ENCODE measurements at places on chromosomes 1 and 21. TPM values are rescaled to one million over a fixed set of nuclear protein-coding genes. Genes with fewer than 3 reads are reported as not detected.

The TMEM61 gene
- total RNA-seq: 1.4 TPM

GRCh38 chr1:187878883-187879282 is 1050.1 kb downstream of the PLA2G4A start:
- no peak for DNase-seq

GRCh38 chr1:73144311-73144710 is 862.0 kb upstream of the NEGR1 start:
- no peak for DNase-seq

DNA sequence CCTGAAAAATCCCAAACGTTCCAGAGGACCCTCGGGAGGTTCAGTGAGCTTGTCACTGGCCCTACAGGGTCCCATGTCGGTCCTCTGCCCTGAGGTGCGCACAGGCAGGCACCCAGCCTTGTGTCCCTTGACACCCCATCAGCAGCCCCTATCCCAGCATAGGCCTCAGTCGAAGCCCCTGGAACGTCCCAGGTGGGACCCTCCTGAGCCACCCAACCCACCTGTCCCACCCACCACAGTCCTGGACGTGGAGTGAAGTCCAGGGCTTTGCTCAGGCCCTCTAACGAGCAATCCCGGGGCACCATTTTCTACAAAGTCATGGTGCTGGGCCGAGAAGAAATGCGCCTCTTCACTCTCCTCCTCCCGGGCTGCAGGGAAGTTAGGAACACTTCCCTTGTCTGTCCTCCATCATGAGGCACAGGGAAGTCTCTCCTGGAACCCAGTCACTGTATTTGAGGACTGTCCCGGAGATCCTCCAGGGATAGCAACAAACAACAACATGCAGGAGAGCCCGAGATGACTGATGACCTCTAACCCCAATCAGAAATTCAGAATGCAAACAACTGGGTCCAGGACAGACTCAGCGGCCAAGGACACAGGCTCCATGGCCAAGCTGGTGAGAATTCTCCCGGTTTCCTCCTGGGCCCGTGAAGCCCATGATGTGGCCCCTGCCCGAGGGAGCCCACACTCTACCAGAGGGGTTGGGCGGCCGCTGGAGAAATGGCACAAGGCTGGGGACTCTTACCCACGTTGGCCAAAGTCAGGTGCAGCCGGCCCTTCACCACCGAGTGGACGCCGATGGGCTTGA is 105.5 kb downstream of the NPHP4 start:
- no peak for DNase-seq

GRCh38 chr1:92944901-92945747 is 16.1 kb downstream of the DIPK1A start:
- DNase-seq: no peak

GRCh38 chr1:7404046-7404742 is 366.9 kb upstream of the VAMP3 start:
- DNase-seq: no peak

The RPE65 gene
- not detected for total RNA-seq

- no peak for DNase-seq
These were observed 39.1 kb downstream of the RPS6KC1 start for GRCh38 chr1:213089924-213090677.

The PADI4 gene
- total RNA-seq: not detected

The ADAMTS5 gene
- not detected for total RNA-seq

The IFI44 gene
- total RNA-seq: 78.8 TPM

- DNase-seq: peak; percentile 40
These were observed 255.9 kb downstream of the HHAT start for GRCh38 chr1:210584439-210585113.

GRCh38 chr21:32253215-32253641 is 25.6 kb downstream of the MIS18A start:
- DNase-seq: no peak

DNA sequence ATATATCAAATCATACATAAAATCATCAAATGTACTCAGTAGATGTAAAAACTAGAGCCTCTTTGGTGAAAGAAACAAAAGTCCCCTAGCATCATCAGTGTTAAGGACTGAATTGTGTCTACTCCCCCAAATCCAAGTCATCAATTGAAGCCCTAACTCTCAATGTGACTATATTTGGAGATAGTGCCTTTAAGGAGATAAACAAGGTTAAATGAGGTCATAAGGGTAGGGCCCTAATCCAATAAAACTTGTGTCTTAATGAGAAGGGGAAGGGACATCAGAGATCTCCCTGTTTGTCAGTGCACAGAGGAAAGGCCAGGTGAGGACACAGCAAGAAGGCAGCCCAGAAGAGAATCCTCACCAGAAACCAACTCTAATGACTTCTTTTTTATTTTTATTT is 33.5 kb downstream of the USP24 start:
- no peak for DNase-seq

GRCh38 chr1:229869240-229869639 is 197.8 kb upstream of the GALNT2 start:
- DNase-seq: no peak

DNA sequence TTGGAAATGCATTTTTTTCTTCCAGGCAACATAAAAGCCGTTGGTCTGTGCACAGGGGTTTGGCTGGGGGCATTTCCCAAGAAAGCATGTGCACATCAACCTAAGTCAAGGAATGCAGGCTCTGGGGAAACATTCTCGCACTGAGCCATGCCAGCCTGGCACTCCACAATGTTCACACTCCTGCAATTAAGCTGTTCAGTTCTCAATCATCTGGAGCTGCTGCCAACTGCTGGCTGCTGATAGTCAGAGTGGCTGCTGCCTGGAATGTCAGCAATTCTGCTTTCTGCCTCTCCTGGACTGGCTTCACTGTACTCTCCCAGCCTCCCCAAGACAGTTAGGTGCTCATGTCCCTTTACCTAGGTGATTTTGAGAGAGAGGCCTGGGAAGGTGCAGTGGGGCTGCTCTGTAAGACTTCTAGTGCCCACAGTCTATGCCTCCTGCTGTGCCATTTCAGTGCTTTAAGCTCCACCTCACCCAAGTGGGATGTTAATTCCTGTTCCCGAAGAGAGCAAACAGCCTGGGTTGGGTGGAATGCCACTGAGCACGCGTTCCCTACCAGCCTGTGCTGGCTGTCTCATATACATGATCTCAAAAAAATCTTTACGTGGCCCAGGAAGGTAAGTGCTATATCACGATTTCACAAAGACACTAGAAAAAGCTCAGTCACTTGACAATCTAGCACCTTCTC is 131.7 kb downstream of the BRINP2 start:
- DNase-seq: no peak

DNA sequence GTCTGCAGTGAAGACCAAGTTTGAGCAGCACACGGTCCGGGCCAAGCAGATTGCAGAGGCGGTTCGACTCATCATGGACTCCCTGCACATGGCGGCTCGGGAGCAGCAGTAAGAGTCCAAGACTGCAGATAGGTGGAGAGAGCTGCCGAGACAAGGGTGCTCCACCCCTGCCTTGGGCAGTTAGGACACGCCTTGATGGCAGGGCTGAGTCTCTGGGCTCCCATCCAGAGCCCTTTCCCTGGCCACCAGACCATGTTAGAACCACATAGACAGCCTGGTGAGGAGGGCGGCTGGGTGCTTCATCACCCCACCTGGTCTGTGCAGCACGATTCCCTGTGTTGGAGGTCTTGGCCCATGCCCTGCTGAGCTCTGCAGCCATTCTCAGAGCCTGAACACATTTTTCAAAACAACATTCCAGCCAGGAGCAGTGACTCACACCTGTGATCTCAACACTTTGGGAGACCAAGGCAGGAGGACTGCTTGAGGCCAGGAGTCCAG is 17.3 kb upstream of the MIIP start:
- DNase-seq: peak; percentile 9

The APCS gene
- total RNA-seq: not detected

- no peak for DNase-seq
These were observed 1.7 kb upstream of the CLDN14 start for GRCh38 chr21:36481639-36482038.

GRCh38 chr1:52925571-52926005 is 1.5 kb upstream of the SCP2 start:
- DNase-seq: no peak

- no peak for DNase-seq
These were observed 16.4 kb upstream of the SEMA4A start for GRCh38 chr1:156136970-156137483.

The FNDC5 gene
- not detected for total RNA-seq

The ARHGAP29 gene
- total RNA-seq: 172 TPM

DNA sequence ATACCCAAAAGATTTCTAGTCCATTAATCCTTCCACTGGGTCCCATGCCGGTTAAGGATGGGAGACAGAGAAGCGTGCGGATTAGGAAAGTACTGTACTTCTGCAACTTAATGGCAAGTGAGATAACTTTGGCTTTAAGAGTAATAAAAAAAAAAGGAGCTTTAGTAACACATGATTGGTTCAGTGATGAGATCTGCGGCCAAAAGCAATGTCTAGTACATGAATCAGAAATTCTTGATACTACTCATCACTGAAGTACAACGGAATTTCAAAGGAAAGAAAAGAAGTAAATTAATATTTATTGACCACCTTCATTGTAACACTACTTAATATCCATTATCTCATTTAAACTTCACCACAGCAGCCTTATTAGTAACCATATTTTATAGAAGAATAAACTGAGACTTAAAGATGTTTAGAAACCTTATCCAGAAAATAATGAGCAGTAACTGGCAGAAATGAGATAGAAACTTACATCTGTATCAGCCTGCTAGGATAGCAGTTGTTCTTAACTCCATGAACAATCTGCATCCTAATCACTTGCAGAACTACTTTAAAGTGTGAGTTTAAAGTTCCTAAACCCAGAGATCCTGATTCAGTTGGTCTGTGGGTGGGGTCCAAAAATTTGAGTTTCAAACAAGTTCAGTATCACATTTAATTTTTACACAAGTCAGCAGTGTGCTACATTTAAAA is 14.1 kb upstream of the NUF2 start:
- peak; percentile 68 for DNase-seq

The MSH4 gene
- total RNA-seq: 0.07 TPM

GRCh38 chr1:43850591-43851233 is 82.9 kb upstream of the ARTN start:
- DNase-seq: no peak

DNA sequence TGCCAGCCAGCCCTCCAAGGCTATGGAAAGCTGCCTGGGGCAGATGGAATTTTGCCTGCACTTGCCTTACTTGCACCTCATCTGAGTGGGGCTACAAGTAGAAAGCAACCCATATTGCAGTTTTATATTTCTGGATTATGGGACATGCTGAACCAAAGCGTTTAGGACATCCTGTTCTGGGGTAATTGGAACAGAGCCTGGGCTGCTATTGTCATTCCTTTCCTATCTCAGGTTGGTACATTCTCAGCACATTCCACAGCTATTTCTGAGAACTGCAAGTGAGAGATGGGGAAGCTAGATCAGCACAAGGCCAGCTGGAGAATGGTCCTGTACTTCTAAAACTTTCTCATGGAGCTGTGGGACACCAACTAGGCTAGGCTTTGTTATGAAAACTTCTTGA is 713.8 kb downstream of the KCNT2 start:
- DNase-seq: no peak
